SIG-M5 (cell line): ENCODE measurements at places on chromosomes 1 and 21.

- DNase-seq, result no peak
Observed at GRCh38 chr1:28190337-28190979, 14.0 kb upstream of the PTAFR start.

GRCh38 chr1:36450270-36450918 is at the start of gene OSCP1:
Gene OSCP1, minus strand, starts transcription at chr1:36450451. Its CDS starts 82 bp downstream, at chr1:36450369.
- DNase-seq, result peak; percentile 36

DNA sequence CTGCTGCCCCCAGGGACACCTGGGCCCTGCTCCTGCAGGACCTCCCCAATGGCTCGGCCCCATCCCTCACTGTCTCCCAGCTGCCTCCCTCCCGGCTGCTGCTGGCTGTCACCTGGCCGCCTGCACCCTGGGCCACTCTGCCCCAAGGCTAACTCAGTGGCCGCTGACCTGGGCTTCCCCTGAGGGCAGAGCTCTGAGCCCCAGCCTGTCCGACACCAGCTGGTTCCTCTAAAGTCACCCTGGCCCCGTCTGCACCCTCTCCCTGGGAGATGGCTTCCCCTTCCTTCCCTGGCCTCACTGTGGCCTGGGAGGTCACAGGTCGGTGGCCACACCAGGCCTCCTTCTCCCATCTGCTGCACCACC is 15.0 kb downstream of the ITGB2 start:
- DNase-seq, result no peak

GRCh38 chr1:33096363-33097005 is 15.5 kb downstream of the AZIN2 start:
- DNase-seq, result no peak

DNA sequence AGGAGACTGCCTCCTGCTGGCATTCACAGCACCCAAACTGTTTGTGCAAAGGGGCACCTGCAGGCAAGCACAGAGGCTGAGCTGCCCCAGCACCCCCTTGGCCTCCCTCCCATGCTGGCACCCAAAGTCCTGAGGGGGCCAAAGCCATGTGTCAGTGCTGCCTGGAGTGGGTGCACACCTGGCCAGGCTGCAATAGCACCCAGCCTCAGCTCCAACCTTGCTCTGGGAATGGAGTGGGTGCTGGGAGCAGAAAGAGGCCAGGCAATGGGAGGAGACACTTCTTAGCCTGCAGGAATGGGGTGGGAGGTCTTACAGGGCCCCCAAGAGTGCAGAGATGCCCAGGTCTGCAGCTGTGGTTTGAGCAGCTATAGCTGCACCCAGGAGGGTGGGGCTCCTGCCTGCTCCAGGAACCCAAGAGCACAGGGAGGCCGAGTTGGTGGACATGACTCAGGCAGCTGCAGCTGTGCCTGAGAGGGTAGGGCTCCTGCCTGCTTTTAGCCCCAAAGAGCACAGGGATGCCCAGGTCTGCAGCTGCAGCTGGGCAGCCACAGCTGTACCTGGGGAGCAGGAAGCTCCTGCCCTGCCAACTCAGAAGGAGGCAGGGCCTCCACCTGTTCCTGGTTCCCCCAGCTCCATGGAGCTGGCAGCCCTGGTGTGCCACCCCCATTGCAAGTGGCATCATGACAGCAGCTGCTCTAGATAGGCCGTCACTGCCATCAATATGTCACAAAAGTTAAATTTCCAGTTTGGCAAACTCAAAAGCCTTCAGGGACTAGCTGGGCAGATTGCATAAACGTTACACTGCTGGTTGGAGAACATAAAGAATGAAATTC is 5.3 kb upstream of the CHD1L start:
- no peak for DNase-seq

DNA sequence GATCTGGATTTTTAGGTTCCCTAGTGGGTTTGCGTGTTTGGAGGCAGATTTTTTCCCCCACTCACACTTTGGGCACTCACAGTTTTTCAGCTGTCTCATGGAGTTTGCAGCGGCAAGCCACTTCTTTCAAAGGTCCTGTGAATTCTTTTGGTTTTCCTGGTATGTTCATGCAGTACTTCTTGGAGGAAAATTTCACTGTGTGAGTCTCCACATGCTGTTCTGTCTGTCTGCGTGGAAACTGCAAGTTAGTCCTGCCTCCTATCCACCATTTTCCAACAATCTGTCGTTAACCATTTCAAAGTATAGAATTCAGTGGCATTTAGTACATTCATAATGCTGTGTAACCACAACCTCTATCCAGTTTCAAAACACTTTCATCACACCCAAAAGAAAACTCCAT is 793 bp upstream of the FMO1 start:
- DNase-seq, result no peak

- no peak for DNase-seq
Observed at GRCh38 chr1:43271186-43272118, 1.7 kb downstream of the TMEM125 start.

- DNase-seq, result no peak
Observed at GRCh38 chr1:30773722-30774358, 16.3 kb upstream of the LAPTM5 start.

DNA sequence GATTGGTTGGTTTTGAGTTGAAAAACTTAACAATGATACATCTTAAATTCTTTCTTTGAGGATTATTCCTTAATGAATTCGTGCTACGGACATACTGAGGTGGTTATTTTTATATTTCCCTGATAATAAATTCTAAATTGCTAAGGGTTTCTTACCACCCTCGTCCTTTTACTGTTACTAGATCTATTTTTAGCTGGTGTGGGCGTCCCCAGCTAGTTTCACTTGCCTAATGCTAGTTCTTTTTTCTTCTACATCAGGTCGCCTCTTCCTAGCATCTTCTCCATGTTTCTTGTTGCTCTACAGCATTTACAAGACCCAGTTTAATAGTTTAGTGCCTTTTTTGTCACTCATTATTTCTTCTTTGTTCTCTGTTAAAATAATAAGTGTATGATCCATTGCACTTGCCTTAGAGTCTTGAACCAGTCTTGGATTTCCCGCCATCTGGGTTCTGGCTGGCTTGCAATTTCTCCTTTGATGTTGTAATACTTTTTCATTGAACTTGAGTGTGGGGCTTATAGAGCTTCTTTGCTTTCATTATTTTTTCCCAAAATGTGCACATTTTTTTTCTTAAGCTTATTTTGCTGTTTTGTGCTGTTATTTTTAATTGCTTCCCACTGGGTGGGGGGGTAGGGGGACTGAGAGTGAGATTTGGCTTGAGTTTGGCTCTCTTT is 677 bp upstream of the HSD11B1 start:
- no peak for DNase-seq

GRCh38 chr1:206464456-206464964 is 5.8 kb upstream of the IKBKE start:
- DNase-seq, result no peak

DNA sequence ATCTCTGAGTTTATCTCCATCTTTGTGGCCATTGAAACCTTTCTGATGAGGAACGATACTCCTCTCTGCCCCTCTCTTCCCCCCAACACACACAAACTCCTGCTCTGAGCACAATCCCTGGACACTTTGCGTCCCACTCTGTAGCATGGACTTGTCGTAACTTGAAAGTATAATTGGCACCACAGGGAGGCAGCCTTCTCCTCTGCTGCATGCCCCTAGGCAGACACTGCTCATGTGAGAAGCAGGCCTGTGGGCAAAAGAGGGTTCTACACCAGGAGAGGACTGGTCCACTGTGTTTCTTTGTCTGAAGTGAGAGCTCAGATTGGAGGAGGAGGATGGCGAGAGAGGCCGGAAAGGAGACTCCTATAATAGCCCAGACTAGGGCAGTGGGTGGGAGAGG is 3.8 kb upstream of the PARS2 start:
- DNase-seq, result no peak

GRCh38 chr1:59498640-59499039 is 201.7 kb downstream of the FGGY start:
- no peak for DNase-seq

DNA sequence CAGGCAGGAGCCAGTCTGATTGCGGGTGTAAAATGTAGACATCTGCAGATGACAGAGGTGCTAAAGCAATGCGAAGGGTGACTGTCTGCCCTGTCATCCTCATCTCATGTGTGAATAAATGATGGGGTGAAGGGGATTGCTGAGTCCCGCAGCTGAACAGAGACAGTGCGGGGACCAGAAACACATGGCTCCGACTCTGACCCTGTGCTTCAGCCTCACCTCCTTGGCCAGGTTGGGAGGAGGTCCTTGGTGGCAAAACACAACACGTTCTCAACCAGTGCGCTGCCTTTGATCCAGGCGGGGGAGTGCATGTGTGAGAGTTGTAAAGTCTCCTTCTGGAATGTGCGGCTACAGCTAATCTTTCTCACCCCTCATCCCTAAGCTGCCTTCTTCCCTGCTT is 32.0 kb upstream of the TTC22 start:
- no peak for DNase-seq

GRCh38 chr1:172894349-172895049 is 156.2 kb downstream of the TNFSF18 start:
- no peak for DNase-seq

DNA sequence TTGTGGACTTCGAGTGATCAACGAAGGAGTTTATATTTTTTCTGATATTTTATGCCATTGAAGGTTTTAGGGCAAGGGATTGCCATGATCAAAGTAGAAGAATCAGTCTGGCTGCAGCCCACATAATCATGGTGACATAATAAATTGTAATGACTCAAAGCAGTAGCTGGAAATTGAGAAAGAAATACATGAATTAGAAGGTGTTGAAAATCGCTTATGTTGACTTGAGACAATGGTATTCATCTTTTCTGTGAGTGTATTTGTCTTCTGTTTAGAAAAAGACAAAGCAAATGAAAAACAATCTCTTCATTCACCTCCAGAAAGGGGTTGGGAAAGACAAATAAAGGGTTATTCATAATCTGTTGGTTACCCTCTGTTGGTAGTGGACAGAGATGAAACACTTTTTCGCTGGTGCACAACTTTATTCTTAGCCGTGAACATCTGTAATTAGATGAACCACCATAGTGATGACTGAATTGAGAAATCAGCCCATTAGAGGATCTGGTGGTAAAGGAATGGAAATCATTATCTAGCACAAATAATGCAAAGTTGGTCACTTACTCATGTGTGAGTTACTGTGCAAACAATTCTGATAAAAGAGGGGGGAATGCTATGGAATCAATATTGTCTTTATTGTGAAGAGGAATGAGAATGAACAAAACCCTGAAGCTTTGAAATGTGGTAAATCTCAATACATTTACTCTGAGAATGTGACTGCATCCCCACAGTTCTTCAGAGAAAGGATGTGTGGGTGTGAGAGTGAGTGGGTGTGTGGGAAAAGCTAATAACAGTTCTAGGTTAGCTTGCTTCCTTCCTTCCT is 121.8 kb downstream of the NTNG1 start:
- DNase-seq, result no peak

DNA sequence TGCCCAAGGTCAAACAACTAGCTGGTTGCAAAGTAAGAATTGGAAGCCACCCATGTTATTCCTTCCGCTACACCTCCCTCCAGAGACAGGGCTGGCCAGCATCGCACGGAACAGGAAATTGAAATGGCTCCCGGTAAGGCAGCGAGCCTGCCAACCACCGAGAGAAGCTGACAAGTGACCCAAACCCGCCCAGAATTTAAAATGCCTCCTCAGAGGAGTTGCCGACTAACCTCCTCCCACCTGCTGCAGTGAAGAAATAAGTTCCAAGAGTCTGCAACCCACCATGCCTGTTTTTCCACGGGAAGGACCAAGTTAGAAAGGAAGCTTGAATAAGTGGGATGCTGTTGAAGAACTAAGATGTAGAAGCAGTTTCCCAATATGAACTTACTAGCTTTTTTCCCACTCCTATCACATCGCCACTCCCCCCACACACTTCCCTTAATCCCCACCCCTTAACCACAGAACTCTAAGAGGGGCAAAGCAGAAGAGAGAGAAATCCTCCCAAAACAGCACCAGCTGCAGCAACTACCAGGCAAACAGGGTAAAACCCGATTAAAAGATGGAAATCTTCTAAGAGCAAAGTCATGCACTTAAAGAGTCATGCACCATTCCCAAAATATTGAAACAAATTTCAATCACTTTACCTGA is 78.6 kb downstream of the TIAM1 start:
- no peak for DNase-seq

- no peak for DNase-seq
Observed at GRCh38 chr1:59532102-59532501, 235.2 kb downstream of the FGGY start.

DNA sequence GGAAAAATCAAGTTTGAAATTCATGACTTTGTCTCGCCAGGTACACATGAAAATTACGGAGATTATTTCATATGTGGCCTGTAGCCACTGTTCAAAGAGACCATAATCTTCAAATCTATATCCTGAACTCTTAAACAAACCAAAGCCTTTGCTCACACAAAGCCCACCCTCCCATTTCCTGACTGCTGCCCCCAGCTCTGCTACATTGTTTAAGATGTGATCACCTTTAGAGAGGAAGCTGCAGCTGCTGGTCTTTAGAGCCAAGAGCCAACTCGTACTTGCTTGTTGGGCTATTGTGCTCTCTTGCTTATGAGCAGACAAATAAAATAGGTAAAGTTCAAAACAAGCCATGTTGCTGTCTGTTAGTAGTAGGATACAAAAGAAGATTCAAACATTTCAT is 71.9 kb downstream of the DTL start:
- DNase-seq, result no peak

GRCh38 chr21:24289539-24289938 is 1317.7 kb downstream of the MRPL39 start:
- DNase-seq, result no peak

DNA sequence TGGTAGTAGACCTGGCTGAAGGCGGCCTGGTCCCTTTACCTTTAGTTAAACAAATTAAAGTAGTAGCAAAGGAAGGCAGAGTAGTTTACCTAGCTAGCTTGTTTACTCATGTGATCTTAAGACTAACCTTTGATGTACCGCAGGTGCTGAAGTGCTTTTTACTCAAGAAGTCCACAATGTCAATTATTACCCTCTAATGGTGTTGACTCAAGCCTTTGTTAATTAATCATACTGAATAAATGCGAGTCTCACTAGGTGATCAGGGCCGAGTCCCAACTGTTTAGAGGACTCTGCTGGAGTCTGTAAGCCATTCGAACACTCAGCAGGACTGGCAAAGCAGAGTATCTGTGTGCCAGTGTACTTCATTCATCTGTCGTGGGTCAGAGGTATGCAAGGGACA is 381.1 kb upstream of the NCAM2 start:
- no peak for DNase-seq

DNA sequence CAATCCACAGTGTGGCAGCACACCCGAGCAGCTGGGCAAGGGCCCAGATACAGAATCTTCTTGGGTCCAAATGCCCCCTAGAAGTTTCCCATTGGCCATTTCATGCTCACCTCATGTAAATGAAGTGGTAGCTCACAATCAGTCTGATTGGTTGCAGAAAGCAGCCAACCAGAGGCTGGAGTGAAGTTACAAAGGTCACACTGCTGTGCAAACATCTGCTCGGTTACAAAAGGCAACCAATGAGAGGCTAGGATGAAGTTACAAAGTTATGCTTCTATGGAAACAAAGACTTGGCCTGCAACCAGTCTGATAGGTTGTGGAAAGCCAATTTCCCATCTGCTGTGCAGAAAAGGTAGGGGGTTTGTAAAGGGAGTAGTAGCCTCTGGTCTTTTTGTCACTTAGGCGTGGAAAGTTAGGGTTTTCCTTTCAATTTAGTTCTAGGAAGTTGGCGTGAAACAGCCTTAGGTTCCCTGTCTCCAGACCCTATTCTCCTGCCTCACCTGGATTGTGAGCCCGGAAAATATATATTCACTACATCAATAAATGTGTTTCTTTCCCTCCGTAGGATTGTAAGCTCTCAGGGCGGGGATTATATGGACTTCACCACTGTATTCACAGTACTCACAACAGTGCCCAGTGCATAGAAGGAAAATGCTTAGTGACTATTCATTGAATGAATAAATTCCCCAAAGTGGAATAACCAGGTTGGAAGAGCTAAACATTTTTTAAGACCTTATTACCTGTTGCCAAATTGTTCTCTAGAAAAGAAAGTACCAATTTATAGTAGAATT is 91.9 kb downstream of the URB2 start:
- no peak for DNase-seq
